Activated CD4-positive, CD25-positive, alpha-beta regulatory T cell treated with anti-CD3 and anti-CD28 coated beads, Interleukin-2, amount 50 U/mL, for 72 hours (primary cell): ENCODE measurements at places on chromosomes 5 and 9.
A peak's percentile ranks its signal among the peaks of the same experiment; 100 is the strongest.

DNA sequence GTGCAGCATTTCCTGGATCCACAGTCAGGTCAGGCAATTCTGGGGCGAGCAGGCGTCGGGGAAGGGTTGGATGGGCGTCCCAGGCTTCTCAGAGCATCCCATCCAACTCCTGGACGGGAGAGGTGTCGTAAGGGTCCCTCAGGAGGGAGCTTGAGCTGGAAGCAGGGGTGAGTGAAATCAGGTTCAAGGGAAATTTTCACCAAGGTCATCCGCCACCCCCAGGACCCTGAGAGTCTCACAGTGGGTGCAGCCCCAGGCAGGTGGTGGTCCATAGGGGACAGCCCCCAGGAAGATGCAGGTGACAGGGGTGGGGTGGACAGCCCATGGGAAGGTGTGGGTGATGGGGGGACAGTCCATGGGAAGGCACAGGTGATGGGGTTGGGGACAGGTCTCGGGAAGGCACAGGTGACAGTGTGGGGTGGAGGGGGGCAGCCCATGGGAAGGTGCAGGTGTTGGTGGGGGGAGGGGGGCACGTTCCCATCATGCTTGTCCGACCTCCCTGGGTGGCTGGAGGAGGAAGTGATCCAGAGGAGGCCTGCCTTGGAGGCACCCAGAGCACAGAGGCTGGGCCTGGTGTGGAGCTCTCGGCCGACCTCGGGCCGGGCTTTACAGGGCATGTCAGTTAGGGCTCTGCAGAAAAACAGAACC, 48.9 kb downstream of the AHRR start:
- DNase-seq, result peak; percentile 25

- no peak for DNase-seq
Observed at GRCh38 chr5:31068287-31068686, 125.2 kb upstream of the CDH6 start.

DNA sequence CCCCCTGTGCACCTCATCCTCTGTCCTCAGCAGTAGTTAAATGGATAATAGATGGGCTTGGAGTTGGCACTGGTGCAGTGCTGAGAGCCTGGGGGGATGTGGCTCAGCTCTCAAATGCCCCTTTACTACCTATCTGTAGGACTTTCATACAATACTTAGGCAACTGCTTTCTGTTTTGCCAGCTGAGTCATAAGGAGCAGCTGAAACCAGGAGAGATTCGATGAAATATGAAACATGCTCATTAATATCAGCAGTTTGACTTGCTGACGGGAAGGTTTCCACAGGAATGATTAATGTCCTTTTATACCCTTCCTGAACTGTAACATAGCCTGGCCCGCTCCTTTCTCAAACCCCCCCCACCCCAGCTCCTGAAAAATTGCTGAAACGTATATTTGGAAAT, 142.6 kb downstream of the SAXO1 start:
- DNase-seq, result no peak

- no peak for DNase-seq
Observed at GRCh38 chr5:40734986-40735385, 20.8 kb downstream of the TTC33 start.

DNA sequence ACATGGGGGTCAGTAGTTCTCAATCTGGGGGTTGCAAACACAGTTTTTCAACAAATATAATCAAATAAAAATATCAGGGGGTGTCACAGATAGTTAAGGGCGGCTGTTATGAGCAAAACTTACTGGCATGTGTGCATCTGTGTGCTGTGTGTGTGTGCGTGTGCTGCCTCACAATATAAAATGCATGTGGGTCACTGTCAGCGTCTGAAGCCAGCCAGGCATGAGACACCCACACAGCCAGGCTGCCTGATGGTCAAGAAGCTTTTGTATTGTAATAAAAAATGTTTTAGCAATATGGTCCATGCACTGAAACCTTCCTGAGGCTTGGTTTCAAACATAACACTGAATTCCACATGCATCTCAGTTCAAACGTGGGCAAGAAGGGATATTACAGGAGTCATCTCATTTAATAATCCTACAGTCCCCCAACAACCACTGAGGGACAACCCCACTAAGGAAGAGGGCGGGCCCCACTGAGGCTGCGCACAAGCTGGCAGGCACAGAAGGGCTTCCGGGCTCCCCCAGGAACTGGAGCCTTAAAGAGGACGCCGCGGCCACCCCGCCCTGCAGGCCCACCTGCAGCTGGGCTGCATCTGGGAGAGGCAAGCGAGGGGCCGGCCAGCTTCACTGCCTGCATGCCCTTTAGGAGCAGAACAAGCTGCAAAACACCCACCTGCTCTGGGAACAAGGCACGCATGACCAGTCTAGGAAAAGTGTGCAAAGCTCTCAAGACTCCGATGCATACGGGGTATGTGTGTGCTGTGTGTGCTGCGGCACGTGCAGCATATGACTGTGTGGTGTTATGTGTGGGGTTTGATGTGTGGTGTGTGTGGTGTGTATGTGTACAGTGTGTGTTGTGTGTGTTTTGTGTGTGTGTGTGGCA, 14.1 kb downstream of the SEMA4D start:
- peak; percentile 18 for DNase-seq

DNA sequence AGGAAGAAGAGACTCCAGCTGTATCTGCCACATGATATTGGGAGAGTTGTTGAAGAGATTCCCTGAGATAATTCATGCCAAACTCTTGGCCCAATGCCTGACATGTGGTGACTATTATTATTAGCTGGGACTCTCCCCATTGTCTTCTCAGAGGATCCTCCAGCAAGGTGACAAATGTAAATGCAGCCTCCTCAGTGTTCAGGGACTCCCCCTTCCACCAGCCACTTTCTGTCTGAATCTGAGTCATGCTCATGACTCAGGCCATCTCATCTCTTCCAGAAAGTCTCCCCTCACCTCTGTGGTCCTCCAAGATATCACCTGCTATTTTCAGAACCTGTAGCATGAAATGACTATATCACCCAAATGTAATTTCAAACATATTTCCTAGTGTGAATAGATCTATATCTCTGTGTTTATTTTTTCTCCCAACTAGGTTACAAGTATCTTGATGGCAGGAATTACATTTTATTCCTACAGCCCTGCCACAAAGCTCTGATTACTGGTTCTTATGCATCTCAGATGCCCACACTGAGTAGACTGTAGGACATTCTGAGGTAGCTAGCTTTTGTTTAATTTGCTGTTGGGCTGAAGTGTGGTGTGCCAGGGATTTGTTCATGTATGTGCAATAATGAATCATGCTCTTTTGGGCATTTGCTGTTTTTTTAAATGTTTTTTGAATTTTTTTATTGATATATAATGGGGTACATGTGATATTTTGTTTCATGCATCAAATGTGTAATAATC, 126.6 kb upstream of the IL12B start:
- DNase-seq, result peak; percentile 42

DNA sequence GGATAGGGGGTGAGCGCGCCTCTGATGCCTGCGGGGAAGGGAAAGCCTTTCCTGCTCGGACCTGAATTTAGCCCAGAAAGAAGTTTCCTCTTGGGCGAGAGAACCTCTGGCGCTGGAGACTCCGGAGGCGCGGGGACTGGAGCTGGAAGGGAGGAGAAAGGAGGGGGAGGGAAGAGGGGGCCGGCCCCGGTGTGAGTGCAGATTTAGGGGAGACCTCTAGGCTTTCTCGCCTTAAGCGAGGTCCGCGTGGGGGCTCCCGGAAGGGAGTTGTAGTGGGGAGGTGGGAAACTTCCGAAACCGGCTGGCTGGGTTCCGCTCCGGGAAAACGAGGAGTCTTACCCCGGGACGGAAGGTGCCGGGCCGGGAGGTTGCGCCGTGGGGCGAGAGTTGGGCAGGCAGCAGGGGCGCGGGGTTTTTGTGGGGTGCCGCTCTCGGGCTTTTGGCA, 1.3 kb downstream of the PCSK5 start:
- no peak for DNase-seq

GRCh38 chr5:83731638-83732037, 11.0 kb upstream of the HAPLN1 start:
- DNase-seq, result no peak

DNA sequence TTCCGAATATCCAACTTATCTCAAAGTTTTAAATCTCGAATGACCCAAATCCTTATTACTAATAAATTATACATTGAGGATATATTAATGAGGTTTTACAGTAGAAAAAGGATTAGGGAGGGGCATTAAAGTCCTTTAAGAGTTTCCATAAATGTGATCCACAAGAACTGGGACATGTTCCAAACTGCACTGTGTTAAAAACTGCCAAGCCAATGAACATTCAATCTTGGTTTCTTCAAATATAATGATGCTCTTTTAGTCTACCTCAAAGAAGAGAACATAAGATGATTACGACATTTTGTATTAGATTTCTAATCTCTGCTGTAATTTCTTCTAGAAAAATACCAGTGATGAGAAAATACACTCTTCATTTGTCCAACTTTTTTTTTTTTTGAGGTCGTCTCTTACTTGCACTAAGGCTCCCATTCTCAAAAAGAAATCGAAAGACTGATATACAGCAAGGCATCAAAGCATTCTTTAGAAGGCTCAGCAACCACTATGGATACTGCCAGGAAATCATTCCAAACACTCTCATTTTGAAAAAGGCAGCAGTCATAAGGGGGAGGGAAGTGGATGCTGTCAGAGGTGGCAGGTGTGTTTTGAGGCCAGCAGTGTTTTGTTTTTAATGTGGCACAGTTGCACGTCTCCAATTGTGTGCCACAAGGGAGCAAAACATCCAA, 1.7 kb downstream of the PTAR1 start:
- DNase-seq, result no peak

GRCh38 chr5:66080664-66081063, 63.4 kb upstream of the SREK1 start:
- DNase-seq, result no peak

GRCh38 chr5:36438765-36439561, 137.3 kb upstream of the RANBP3L start:
- no peak for DNase-seq

DNA sequence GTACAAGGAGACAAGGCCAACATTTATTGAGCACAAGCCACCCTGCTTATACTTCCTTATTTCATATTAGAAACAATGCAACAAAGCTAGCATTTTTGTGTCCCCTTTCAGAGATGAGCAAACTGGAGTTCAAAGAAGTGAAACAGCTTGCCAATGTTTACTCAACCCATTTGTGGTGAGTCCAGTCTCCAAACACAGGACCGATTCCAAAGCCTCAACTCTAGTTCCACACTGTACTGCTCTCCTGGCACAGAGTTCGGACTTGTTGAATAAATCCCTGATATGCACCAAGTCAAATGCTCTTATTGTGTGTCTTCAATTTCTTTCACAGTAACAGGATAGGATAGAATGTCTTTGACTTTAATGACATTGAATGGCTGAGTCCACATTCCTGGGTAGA, 604.8 kb upstream of the BRINP1 start:
- DNase-seq, result no peak

- DNase-seq, result no peak
Observed at GRCh38 chr5:38660194-38660668, 103.8 kb upstream of the LIFR start.

- DNase-seq, result no peak
Observed at GRCh38 chr9:116661037-116661954, 25.8 kb upstream of the TRIM32 start.

DNA sequence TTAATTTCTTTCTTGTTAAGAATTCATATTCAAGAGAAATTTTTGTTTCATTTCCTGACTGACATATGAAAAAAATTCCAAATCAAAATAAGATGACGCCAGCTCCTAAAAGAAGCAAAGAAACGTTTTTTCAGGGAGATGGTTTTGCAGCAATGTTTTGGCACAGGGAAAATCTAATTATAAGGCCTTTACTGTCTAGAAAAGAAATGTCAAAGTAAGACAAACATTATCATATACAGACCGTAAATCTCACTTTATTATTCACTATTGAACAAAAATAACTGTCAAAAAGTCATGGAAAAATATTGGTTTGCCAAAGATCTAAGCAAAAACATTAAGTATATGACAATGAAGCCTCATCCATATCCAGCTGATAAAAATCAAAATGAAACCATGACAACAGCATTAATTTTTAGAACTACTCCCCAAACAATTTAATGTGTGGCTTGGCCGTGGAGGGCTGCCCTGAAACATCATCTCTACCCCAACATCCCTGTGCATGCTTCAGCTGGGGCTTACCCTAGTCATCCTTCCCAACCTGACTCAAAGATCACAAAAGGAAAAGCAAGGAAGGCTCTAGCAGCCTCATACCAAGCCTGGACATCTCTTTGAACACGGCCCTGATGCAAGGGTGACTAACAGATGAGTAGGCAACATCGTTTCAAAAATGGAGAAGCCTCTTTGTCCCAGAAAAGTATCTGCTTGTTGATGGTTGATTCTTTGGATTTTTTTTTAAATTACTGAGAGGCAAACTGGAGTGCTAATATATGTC, 95.6 kb downstream of the ARSB start:
- no peak for DNase-seq

DNA sequence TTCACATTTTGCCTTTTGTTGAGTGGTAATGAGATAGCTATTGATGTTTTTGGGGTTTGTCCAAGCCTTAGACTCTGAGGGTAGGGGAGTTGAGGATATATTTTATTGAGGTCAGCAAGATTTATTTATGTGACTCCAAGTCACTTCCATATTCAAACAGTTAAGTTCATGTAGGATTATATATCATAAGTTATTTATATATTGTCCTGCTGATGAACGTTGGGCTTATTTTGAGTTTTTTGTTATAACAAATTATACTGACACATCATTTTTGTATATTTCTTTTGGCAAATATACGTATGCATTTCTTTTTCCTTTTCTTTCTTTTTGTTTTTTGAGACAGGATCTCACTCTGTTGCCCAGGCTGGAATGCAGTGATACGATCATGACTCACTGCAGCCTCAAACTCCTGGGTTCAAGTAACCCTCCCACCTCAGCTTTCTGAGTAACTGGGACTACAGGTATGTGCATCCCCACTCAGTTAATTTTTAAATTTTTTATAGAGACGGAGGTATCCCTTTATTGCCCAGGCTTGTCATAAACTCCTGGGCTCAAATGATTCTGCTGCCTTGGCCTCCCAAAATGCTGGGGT, 23.5 kb upstream of the IL12B start:
- DNase-seq, result no peak

- DNase-seq, result no peak
Observed at GRCh38 chr5:158060212-158060611, 201.3 kb upstream of the CLINT1 start.

- DNase-seq, result no peak
Observed at GRCh38 chr5:27598576-27598975, 560.2 kb upstream of the CDH9 start.

GRCh38 chr5:142439207-142439860, 114.5 kb upstream of the SPRY4 start:
- DNase-seq, result no peak

DNA sequence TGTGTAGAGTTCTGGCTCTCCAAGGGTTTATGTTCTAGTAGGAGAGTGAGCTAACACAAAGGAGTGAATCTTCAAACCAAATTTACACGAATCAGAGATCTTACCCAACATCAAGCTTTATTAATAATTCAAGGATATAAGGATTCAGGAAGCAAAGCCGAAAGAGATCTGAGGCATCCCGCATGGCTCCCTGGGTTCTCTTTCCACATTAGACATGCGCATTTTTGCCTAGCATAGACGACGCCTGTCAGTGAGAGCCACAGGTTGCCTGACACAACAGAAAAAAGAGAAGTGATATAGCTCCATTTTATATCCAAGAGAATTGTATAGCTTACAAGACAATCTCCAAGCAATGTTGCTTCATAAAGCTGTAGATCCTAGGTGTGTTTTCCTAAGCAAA, 52.6 kb downstream of the ESM1 start:
- no peak for DNase-seq
